NCI-H1092 (cell line): ENCODE measurements at places on chromosomes 16 and 17.

- no peak for DNase-seq
These were observed 7.3 kb downstream of the SLC22A31 start for GRCh38 chr16:89192956-89193575.

GRCh38 chr17:1611715-1612114 lies 16.9 kb downstream of the SLC43A2 start:
- DNase-seq: no peak

DNA sequence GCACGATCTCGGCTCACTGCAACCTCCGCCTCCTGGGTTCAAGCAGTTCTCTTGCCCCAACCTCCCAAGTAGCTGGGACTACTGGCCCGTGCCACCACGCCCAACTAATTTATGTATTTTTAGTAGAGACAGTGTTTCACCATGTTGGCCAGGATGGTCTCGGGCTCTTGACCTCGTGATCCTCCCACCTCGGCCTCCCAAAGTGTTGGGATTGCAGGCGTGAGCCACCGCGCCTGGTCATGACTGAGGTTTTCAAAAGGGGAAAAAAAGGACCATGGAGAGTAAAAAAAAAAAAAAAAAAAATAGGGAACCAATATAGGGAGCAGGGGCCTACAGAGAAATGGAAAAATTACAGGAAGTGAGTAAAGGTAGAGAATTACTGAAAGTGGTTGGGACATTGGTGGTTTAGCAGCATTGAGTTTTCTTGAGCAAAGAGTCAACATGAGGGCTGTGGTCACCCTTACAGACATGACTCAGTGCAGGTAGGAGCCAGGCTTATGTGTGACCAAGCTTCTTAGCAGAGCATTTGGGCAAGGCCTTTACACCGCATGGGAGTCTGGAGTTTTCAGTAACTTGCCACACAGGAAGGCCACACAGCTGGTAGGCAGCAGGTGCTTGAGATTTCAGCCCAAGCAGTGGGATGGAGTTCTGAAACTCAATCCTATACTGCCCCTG lies 447.3 kb downstream of the HS3ST3B1 start:
- no peak for DNase-seq

GRCh38 chr17:50205111-50205962 lies 3.9 kb upstream of the COL1A1 start:
- no peak for DNase-seq

GRCh38 chr17:40422990-40423633 lies 5.4 kb upstream of the TOP2A start:
- DNase-seq: no peak

- DNase-seq: no peak
These were observed 1.5 kb downstream of the SOCS7 start for GRCh38 chr17:38353086-38353604.

DNA sequence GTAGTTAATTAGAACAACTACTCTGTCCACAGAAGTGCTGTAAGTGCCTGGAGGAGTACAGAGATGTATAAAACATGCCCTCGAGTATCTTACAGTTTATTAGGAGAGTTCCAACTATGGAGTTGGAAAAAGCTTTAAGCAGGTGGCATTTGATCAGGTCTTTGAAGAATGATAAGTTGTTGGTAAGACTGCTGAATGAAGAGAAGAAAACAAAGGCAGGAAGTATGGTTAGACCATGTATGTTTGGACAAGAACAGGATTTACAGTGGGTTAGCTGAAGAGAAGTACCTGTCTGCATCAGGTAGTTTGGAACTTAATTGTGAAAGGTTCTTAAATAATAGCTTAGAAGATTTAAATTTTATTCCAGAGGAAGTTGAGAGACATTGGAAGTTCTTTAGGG lies 29.4 kb downstream of the ATP6V0A1 start:
- DNase-seq: no peak
